ENCODE measurements at places on chromosomes 4 and X.

- DNase-seq = peak; percentile 50
These were observed 15.3 kb downstream of the SEPSECS start for GRCh38 chr4:25144870-25145481.

GRCh38 chr4:38667085-38667893 is 3.3 kb downstream of the KLF3 start:
- peak; percentile 98 for DNase-seq

GRCh38 chr4:66059556-66059955 is 389.3 kb upstream of the EPHA5 start:
- no peak for DNase-seq

GRCh38 chrX:130771230-130771629 is 131.8 kb downstream of the ENOX2 start:
- no peak for DNase-seq

- DNase-seq = no peak
These were observed 876.4 kb upstream of the SLIT2 start for GRCh38 chr4:19375136-19375804.

DNA sequence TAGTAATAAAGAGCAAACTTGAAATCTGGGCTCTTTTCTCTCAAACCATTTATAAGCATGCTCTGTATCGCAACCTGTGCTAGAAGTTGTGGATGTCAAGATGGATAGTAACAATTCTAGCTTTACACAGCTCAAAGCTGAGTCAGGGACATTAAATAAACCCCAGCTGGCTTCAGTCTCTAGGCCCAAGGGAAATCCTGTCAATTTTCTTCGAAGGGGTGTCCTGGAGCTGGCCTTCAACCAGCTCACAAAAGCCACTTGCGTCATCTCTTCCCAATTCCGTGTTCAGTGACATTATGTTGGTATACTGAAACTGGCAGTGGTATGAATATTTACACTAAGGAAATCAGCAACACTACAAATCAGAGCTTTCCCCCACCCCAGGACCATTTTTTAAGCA is 89.8 kb upstream of the PRKG2 start:
- no peak for DNase-seq

DNA sequence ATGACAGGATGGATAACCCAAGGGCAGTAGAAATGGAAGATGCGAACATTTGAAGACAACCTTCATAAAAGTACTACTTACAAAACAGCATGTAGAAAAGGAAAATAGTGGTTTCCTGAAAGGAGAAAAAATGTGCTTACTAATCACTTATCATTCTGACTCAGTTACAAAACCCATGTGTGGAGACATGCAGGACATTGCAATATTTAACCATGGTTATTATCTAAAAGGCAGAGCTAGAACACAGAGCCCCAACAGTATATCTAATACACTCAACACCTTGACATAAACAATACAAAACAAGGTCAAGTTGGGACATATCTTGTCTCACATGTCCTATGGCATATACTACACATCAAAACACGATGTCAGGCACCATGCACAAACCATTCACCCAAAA is 55.9 kb downstream of the EIF4E start:
- peak; percentile 41 for DNase-seq

DNA sequence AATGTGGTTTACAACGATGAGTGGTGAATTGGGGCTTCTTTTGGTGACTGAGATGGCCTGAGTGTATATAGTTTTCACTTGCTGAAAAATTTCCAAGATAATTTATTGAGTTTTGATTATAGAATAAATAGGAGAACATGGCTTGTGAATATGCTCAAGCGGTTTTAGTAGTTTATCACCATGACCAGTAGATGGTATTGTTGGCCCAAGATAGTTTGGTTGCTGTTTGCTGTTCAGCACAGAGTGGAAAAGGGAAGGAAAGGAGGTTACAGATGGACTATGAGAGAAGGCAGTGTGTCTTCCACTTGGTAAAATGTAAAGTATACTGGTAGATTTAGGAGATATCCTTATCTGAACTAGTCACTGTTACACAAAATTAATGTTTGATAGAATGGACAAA is 55.8 kb upstream of the POU4F2 start:
- no peak for DNase-seq

- no peak for DNase-seq
These were observed 82.0 kb upstream of the FREM3 start for GRCh38 chr4:143782521-143782920.

DNA sequence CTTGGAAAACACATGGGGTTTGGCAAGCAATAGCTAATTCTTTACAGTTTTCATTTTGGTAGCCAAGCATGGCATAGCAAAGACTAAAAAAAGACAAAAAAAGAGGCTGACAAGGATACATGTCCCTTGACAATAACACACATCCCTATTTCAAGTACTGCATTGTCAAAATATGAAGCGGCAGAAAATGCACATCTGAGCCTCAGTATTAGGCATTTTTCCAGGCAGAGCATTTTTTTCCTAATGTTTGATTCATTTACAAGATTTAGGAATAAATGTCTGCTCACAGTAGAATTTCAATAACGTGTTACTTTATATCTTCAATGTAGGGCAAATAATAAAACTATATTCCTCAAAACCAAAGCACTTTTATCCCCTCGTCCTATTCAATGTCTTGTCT is 216.3 kb upstream of the PCDH18 start:
- DNase-seq = no peak
